ENCODE measurements at places on chromosomes 16 and 17.
A peak's percentile ranks its signal among the peaks of the same experiment; 100 is the strongest.

GRCh38 chr16:65312795-65313194 lies 190.9 kb upstream of the CDH11 start:
- no peak for DNase-seq

- no peak for DNase-seq
Observed at GRCh38 chr17:35460354-35460851, 11.8 kb upstream of the SLFN13 start.

DNA sequence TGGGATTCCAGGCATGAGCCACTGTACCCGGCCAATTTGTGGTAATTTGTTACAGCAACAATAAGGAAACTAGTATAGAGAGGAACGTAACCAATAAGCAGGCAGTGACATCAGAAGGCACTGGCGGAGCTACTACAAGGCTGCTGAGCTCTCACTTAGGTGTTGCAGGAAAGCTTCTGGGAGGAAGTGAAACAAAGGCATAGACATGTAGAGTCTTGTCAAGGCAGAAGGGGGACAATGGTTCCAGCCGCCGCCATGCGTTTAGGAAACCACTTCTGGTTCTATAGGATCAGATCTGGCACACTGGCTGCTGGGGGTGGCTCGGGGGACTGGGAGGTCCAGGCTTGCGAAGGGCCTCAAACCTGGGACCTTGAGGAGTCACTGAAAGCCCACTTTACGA lies 9.4 kb upstream of the CPSF4L start:
- DNase-seq: no peak

DNA sequence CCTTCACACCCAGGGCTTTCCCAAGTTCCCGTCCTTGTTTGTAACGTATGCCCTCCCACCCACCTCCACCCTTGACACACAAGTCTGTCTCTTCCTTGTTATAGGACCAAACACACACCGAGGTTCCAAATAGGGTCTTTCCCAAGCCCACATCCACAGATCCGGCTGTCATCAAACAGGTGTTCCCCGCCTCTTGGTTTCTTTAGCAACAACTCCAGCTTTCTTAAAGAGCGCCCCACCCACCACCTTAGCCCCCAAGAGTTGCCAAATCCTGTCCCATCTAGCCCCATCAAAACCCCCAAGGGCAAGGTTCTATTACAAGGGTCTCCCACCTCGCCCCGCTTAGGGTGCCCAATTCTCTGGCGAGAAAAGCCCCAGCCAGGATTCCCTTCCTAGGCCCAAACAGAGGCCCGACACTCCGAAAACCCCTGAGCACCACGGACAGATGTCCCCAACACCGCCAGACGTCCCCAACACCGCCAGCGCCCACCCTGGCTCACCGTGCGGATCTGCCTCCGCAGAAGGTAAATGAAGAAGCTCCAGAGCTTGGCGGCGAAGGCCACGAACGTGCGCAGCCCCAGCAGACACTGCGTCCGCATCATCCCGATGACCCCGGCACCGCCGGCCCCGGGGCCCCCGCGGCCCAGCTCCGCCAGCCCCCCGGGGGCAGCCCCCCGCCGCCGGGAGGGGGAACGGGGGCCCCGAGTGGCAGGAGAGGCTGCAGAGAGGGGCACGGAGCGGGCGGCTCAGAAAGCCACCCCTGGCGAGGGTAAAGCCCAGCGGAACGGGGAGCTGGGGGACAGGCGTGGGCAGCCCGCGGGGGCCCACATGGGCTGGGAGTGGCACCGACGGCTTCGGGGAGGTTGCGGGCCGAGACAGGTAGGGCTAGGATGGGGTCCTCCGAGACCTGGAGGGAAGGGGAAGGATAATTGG lies 573 bp downstream of the CTDNEP1 start:
- DNase-seq: no peak

DNA sequence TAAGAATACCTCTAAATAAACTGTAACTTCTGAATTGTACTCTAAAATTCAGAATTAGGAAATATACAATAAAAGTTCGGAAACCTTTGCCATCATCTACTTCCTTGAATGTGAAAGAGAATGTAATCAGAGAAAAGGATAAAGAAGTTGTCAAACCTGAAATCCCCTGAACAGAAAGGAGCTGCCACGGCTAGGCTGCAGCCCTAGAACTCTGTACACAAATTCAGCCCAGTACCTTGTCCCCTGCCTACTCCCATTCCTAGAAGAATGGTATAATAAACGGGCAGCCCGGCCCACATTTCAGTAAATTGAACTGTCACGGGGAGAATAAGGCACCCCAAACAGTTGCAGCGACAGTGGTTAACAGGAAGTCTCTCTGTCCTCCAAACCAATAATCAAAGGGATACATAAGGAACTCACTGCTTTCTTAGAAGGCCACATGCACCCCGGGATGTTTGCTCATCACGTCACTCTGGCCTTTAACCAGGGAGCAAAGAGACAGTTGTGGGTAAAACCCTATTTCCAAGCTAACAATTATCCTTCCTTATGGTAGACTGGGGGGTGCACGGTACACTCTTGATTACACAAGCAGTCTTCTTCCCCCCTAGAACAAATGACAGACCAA lies 24.3 kb upstream of the RFFL start:
- DNase-seq: no peak

DNA sequence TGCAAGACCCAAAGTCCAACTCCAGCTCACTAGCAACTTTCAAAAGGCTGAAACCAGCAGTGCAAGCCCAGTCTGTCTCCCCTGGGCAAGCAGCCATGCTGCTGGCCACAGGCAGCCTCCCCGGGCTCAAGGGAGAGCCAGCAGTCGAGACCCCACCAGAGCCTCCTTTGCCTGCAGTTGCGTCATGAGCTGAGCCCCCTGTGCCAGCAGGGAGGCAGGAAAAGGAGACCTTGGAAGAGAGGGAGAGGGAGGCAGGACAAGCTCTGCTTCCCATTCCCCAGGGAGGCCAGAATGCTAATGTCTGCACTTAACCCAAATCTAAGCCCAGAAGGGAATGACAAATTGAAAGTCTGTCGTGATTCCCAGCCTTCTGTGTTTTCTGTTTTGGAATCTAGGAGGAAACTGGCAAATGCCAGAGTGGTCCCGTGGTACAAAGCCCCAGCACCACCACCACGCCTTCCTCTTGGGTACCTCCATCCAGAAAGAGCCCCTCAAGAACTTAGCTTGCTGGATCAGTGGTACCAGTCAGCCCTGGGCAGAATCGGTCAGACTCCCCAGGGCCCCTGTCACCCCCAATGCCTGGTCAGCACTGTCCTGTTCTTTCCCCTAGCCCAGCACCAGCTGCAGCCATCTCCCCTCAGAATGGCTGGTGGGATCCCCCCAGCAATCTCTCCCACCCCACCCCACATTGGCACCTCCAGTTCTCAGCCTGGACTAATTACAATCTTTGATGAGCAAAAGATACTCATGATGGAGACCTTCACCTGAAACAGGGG lies 99.3 kb upstream of the TNRC6C start:
- no peak for DNase-seq

- DNase-seq: no peak
Observed at GRCh38 chr16:67677712-67678111, 11.1 kb downstream of the C16orf86 start.

- DNase-seq: no peak
Observed at GRCh38 chr16:64390102-64390501, 731.8 kb downstream of the CDH11 start.

GRCh38 chr16:67311607-67312488 lies 14.7 kb downstream of the KCTD19 start:
- peak; percentile 25 for DNase-seq

DNA sequence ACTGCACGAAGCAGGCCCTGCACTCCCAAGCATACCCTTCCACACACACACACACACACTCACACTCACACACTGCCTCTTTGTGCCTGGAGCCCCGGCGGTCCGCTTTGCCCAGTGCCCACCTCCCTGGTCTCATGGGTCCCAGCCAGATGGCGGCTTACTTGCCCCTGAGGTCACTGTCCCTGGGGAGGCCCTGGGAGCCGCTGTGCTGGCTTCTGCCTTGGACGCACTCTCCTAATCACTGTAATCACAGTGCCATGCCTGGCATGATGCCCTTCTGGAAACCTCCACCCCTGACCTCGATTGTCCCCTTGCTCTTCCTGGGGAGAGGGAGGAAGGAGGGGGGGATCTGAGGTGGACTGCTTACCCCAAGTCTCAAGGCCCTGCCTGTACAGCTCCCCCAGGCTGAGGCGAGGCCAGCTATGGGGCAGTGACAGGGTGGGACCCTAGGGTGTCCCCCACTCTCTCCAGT lies 36.0 kb downstream of the ARHGAP23 start:
- peak; percentile 47 for DNase-seq

- no peak for DNase-seq
Observed at GRCh38 chr16:53305743-53306142, 128.5 kb upstream of the RBL2 start.

GRCh38 chr16:80806927-80807340 lies 2.5 kb upstream of the CDYL2 start:
- DNase-seq: no peak

- DNase-seq: no peak
Observed at GRCh38 chr17:61349350-61349749, 50.3 kb upstream of the TBX2 start.

DNA sequence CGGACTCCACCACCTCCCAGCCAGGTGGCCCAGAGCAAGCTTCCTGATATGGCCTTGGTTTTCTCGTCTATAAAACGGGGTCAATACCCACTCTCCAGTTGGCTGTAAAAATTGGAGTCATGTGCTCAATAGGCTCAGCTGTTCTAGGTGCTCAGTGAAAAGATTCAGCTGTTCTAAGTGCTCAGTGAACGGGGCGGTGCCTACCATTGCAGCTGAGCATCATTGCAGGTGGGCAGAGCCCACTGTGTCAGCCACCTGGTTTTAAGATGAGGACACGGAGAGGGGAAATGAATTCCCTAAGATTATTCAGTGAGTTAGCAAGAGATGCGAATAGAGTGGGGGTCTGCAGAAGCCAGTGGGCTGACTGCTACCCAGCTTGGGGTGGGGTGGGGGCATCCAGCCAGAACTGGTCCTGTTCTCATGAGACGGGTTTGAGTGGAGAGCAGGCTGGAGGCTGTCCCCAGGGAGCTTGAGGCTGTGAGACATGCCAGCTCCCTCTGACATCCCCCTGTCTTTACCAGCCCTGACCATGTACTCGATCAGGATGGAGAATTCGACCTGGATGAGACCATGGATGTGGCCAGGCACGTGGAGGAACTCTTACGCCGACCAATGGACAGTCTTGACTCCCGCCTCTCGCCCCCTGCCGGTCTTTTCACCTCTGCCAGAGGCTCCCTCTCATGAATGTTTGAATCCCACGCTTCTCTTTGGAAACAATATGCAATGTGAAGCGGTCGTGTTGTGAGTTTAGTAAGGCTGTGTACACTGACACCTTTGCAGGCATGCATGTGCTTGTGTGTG lies 21.9 kb downstream of the STAT5A start:
- no peak for DNase-seq

- no peak for DNase-seq
Observed at GRCh38 chr16:13781575-13782338, 138.2 kb upstream of the ERCC4 start.

DNA sequence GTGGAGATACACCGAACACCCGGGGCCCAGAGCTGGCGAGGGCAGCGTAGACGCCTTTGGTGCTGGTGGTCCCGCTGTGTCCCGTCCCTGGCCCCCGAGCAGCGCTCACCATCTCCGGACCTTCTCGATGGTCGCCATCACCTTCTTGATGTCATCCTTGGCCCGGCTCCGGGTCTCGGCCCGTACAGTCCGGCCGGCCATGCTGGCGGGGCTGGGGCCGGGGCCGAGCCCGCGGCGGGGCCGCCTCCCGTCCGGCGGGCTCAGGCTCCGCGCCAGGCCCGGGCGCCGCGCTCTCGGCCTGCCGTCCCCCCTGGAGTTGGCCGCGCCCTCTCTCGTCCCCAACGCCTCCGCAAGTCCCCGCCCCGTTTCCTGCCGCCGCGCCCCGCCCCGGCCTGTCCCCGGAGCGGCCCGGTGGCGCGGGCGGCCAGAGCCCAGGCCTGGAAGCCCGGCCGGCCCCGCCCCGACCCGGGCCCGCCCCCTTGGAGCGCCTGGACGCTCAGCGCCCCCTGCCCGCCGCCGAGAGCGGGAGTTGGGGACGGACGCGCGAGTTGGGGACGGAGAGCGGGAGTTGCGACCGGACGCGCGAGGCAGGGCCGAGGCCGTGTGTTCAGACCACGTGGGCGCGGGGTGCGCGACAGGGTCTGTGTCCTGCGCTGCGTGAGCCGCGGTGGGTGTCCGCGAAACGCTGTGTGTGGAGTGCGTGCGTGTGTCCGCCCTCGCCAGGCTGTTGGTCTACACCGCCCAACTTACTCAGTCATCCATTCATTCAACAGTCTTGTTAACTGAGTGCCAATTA lies at the start of gene BCL7C:
BCL7C (minus strand) TSS at position 334 of the 796 bp plus-strand sequence; CDS start at position 201, 133 bp downstream.
- peak; percentile 81 for DNase-seq

- no peak for DNase-seq
Observed at GRCh38 chr16:89696670-89697128, 4.8 kb downstream of the SPATA2L start.

DNA sequence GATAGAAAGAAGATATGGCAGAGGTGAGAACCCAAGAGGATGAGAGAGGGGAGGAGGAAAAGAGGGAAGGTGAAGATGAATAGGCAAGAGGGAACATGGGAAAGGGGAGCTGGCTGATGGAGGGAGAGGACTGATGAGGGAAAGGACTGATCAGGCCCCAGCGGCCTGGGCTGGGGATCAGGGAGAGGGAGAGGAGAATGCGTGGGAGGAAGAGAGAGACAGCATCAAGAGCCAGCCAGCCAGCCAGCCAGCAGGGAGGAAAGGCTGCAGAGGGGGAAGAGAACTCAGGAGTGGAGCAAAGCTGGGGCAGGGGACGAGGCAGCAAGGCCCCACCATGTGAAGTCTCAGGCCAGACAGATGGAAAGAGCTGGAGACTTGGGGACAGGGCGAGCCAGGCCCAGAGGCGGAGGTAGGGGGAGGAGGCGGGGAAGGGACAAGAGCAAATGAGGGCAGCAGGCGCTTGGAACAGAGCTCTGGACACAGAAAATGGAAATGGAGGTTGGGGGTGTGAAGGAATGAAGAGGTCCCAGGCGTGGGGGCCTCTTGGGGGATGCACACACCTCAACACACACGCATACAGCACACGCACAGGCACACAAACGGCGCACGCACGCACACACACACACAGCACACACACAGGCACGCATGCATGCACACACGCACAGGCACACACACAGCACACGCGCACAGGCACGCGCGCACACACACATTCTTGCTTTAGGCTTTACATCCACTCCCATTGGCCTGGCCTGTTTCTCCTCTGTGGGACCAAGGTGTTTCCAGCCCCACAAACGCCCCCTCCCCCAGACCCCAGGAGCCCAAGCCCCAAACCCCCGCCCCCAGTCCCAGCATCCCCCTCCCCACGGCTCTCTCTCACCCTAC lies 12.3 kb downstream of the DLG4 start:
- DNase-seq: no peak

DNA sequence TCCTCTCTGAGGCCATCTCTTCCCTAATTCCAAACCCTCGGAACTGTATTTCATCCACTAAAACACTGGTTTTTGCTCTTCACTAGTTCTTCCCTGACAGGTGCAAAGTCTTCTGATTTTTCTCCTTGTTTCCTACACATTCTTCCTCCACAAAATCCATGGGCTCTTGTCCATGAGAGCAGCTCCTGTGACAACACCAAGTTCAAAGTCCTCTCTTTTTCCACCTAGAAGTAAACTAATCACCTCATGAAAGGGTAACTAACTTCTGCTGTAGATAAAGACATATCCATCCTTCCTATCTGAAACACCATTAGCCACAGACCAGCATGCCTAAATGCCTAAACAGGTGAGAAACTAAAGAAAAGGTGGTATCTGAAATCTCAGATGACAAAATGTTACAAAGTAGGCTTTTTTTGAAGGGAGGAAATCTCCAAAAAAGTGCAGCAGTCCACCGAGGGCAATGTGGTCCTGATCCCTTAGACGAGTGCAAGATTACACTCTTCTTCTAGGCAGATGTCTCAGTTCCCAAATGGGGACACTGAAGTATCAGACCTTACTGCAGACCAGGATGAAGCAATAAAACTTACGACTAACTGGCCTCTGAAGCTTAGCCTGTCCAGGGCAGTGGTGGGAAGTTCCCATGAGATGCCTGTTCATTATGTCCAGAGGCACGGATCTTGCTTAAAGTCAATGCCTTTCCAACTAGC lies 2.8 kb downstream of the PIP4K2B start:
- no peak for DNase-seq

Measured in tibial nerve (tissue), 4 donors.